ENCODE measurements at places on chromosomes 7 and 10.

GRCh38 chr10:87733081-87733480, 73.4 kb downstream of the PAPSS2 start:
- DNase-seq = no peak

DNA sequence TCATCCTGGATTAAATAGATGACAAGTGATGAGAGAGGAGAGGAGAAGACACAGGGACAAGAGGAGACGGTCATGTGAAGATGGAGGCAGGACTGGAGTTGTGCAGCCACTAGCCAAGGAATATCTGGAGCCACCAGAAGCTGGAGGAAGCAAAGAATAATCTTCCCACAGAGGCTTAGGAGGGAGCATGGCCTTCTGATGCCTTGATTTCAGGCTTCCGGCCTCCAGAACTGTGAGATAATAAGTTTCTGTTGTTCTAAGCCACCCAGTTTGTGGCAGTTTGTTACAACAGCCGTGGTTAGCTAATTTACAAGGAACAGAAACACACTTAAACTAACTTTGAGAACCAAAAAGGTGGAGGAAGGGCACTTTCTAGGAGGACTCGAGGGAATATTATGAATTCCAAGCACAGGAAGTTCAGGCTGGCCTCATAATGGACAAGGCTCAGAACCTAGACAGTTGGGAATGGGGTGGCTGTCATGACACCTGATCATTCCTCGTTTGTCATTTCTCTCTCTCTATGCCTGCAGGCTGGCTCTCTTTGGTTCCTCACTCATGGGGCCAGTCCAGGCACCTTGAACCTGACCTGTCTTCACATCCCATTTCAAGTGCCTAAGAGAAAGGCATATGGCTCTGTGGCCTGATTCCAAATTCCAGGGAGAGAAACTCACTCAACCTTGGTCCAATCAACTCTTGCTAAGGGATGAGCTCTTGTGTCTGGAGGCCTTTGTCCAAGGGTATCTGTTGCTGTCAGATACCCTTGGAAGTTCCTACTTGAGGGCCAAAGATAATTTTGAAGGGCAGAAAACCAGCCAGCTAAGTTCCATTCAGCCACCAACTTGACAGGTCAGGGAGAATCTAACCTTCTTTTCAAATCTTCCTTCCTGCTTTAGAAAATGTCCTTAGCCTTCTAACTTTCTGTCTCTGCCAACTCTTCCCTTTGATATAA, 33.5 kb upstream of the PDZD8 start:
- no peak for DNase-seq

DNA sequence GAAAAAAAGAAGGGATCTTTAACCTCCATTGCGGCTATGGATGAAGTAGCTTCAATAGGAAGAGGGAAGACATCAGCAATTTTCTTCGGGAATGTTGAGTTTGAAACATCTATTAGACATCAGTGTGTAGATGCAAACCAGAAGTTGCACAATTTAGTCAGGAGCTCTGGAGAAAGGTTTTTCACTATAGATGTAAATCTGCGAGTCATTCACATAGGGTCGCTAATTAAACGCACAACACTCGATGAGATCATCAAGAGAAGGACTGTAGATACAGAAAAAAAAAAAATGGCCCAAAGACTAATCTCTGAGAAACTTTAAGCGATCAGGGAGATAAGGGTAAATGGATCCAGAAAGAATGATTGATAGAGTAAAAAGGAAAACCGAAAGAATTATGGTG, 61.7 kb upstream of the TES start:
- no peak for DNase-seq

DNA sequence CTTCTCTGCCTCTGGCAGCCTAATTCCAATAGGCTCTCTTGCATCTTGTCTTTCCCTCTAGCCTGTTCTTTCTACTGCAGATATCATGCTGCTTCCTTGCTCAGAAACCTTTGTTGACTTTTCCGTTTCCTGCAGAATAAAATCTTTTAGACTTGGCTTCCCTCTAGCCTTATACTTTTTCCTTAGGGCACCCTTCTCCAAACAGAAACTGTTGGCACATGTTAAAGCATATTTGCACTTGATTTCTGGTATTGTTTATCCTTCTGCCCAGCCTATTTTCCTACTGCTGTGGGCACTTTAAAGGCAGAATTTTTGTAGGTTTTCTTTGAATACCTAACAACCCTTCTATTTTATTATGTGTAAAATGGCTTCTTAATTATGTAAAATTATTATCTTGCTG, 4.6 kb downstream of the GNAI1 start:
- DNase-seq = no peak

- DNase-seq = peak; percentile 56
Observed at GRCh38 chr7:130875265-130875741, 141.3 kb upstream of the KLF14 start.

DNA sequence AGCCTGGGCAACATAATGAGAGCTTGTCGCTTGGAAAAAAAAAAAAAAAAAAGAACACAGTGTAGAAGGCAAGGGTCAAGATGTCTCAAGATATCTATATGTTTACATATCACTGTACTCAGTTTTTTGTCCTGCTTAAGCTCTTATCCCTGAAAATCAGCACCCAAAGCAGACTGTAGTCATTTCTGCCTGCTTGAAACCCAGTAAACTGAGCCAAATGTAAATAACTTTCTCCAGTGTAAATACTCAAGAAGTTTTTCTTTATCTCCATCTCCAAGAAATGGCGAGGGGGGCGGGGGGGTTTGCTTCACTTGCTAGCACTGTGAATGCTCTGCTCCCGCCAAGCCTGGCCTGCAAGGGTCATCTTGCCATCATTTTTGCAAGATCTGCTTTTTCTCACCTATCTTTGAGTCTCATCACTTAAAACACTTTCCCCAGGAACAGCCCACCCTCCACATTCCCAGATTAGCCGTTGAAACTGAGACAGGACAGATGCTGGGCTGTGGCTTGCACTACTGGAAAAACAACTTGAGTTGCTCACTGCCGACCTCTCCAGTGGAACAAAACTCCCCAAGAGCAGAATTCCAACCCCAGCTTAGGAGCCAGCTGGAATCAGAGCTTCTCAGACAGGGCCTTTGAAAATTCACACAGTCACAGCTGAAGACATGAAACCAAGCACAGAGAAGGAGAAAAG, 54.6 kb downstream of the AFAP1L2 start:
- DNase-seq = no peak

DNA sequence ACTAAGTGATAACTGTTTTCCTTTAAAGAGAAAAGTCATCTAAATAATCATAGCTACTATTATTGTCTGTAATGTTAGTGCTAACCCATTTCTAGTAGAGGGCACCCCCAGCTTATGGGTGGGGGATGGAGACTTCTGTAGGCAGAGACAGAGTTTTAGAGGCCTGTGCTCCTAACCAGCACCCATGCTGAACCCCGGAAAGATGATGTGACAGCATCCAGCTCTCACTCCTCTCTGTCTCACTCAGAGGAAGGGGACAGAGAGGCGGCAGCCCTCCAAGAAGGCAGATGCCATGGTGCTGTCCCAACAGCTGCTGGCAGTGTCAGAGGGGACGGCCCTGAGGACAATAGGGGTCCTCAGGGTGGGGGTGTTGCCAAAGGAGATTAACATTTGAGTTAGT, 74.4 kb upstream of the PRLHR start:
- DNase-seq = no peak

GRCh38 chr7:102284891-102285539, 1.7 kb upstream of the SH2B2 start:
- no peak for DNase-seq

DNA sequence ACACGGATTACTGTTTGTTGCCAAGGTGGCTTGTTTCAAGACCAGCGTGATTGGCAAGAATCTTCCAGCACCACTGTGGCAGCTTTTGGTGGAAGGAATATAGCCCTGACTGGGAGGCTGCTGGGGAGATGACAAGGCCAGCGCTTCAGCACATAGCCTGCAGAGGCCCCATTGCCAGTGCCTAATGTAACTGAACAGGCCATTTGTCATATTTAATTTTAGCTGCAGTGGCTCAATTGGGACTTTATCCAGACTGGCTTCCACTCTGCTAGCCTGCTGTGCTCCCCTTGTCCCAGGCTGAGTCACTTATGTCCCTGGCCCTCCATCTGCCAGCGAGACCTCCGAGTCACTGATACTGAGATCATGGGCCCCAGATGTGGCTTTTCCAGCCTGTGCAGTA, 483.1 kb downstream of the GALNT17 start:
- DNase-seq = no peak

DNA sequence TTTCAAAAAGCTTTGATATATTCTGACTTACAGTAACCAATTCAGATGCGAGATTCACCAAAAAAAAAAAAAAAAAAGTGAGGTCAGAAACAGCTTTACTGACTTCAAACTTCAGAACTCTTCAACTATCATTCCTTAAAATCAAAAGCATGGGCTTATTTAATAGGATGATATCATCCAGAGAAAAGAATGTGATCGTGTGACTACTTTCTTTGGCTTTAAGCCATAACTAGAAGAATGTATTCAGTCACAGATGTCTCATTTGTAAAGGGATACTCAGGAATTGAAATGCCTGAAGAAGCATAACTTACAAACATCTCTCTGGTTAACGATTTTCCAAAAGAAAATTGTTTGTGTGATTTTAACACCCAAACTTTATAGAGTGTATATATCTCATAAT, 11.5 kb downstream of the TPK1 start:
- no peak for DNase-seq
